Fibroblast of lung (primary cell): ENCODE measurements at places on chromosomes 7 and 10. TPM values are rescaled to one million over a fixed set of nuclear protein-coding genes. Genes with fewer than 3 reads are reported as not detected.

ATE1 gene
- 25.4 and 28.1 TPM in 2 replicates for total RNA-seq

FGL2 gene
- 6.2 and 97.6 TPM in 2 replicates for total RNA-seq

ATG9B gene
- under 0.01 TPM in 1 of 2 replicates, not detected in the other for total RNA-seq

MORN4 gene
- total RNA-seq = 6.4 and 13.4 TPM in 2 replicates

PDGFA gene
- 10.8 and 13.5 TPM in 2 replicates for total RNA-seq

CDH23 gene
- total RNA-seq = 0.17 and 0.51 TPM in 2 replicates

PNLIPRP3 gene
- not detected in 2 replicates for total RNA-seq

ST8SIA6 gene
- total RNA-seq = under 0.01 and 0.26 TPM in 2 replicates

MYPN gene
- total RNA-seq = under 0.01 and 1.2 TPM in 2 replicates

CHCHD2 gene
- total RNA-seq = 224 and 338 TPM in 2 replicates

PALD1 gene
- total RNA-seq = 0.26 and 0.33 TPM in 2 replicates

TMEM225B gene
- total RNA-seq = 0.51 and 1.2 TPM in 2 replicates

OR2A1 gene
- total RNA-seq = under 0.01 and 0.17 TPM in 2 replicates

NPVF gene
- not detected in 2 replicates for total RNA-seq

AIFM2 gene
- 10.0 and 15.5 TPM in 2 replicates for total RNA-seq

PMS2 gene
- total RNA-seq = 28.0 and 28.1 TPM in 2 replicates

AGAP3 gene
- 34.2 and 44.9 TPM in 2 replicates for total RNA-seq

DMBT1 gene
- total RNA-seq = under 0.01 TPM in 2 replicates

RSPH10B2 gene
- total RNA-seq = 0.51 and 0.66 TPM in 2 replicates

PPP1R17 gene
- total RNA-seq = not detected in 2 replicates

DKK1 gene
- total RNA-seq = 54.4 and 80.6 TPM in 2 replicates

DLG5 gene
- 40.1 and 40.8 TPM in 2 replicates for total RNA-seq

DDIT4 gene
- total RNA-seq = 662 and 712 TPM in 2 replicates
